Right cardiac atrium (tissue), 5 donors: ENCODE measurements at places on chromosomes 13 and 19.

GRCh38 chr13:20514866-20515265 lies 10.8 kb downstream of the CRYL1 start:
- DNase-seq: no peak

- no peak for DNase-seq
Observed at GRCh38 chr19:11423164-11423790, 4.2 kb upstream of the RGL3 start.

DNA sequence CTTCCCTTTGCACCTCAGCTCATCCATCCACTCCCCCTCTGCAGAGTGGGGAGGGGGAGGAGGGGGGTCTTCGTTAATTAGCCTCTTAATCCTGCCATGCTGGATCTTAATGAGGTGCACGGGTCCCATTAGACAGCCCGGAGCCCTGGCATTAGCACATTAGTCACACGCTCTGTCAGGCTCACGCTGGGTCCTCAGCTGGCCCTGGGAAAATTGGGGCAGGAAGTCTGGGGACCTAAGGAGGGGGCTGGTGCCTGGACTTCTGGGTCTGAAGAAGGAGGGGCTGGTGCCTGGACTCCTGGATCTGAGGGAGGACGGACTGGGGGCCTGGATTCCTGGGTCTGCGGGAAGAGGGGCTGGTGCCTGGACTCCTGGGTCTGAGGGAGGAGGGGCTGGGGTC lies 444 bp upstream of the NCCRP1 start:
- no peak for DNase-seq

- DNase-seq: peak; percentile 63
Observed at GRCh38 chr19:39506944-39507714, 7.8 kb upstream of the SELENOV start.

- no peak for DNase-seq
Observed at GRCh38 chr13:27371932-27372331, 52.5 kb upstream of the GTF3A start.

DNA sequence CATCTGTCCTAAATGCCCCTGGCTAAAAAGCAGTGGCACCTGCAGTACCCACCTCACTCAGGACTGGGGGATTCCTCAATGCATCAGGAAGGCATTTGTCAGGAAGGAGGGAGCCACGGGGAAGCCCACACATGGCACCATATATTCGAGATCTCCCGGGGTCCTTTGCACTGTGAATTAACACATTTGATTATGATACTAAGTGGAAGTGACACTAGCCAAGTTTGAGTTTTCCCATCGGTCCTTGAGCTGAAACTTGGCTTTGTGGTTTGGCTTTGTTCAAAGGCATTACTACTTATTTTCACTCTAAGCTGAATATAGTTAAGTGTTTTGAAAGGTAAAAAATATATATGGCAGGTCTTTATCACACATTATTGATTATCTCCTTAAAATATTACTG lies 168.7 kb upstream of the MYO16 start:
- no peak for DNase-seq

- DNase-seq: no peak
Observed at GRCh38 chr19:34828156-34828555, 55.1 kb upstream of the ZNF599 start.

DNA sequence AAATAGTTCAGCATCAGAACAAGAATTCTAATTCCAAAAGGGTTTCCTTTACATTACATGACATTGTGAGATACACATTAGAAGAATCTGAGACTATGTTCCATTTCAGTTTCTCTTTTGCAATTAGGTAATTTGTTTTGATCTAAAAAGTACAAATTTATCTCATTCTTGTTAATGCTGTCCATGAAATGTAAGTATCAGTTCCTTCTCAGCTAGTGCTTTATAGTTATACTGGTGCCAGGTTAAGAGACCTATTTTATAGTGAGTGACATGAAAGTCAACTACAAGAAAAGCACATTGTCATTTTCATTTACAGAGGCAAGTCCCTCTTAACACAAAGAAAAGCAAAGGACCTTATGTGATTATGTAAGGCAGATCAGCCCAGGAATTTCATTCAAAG lies 43.9 kb downstream of the RCBTB2 start:
- DNase-seq: no peak

- DNase-seq: peak; percentile 23
Observed at GRCh38 chr13:91017669-91018053, 329.8 kb upstream of the MIR17HG start.

DNA sequence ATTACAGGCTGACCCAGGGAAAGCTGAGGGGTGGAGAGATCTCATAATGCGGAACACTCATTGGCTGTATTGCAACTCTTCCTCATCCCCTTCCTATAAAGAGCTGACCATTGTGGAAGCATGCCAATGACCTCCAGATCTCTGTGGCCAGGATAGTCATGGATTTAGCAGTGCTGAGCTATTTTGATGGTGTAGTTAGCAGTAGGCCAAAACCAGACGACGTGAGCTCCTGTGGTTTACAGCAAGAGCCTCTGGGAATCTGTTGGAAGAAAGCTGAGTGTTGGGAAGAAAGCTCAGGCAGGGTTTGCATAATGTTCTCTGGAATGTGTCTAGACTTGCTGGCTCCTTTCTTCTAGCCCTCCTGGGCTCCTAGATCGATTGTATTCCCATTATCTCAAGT lies 187.5 kb upstream of the GPC6 start:
- DNase-seq: no peak

GRCh38 chr13:84430446-84430845 lies 548.2 kb upstream of the SLITRK1 start:
- no peak for DNase-seq

- no peak for DNase-seq
Observed at GRCh38 chr13:53068585-53069520, 40.2 kb downstream of the OLFM4 start.

GRCh38 chr13:37627428-37627827 lies 28.9 kb upstream of the POSTN start:
- no peak for DNase-seq

DNA sequence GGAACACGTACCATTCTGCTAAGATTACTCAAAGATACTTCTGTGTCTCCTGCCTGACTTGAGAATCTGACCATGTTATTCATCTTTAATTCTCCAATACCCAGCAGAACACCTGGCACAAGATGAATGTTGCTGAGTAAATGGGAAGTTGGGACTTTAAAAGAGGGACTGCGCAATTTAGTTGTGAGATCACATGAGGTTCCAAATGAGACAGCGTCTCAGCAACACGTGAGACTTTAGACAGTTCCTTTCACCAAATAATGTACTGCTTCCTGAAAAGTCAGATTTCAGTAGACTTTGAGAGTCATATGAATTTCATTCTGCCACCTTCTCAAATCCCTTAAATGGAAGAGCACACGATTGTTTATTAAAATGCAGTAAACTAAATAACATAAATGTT lies 36.7 kb downstream of the DOCK9 start:
- no peak for DNase-seq

DNA sequence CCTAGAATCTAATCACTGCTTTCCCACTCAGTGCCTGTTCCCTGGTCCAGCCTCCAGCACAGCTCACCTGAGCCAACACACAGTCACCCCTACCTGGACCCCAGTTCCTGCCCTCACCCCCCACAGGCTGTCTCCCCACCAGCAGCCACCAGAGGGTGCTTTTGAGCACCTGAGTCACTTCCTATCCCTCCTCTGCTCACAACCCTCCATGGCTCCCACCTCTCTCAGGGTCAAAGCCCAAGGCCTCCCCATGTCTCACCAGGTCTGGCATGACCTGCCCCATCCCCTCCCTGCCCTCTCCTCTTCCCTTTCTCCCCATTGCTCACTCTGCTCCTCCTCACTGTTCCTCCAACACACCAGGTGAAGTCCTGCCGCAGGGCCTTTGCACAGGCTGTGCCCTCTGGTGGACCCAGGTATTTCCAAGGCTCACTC lies 7.1 kb upstream of the DPP9 start:
- DNase-seq: peak; percentile 55

DNA sequence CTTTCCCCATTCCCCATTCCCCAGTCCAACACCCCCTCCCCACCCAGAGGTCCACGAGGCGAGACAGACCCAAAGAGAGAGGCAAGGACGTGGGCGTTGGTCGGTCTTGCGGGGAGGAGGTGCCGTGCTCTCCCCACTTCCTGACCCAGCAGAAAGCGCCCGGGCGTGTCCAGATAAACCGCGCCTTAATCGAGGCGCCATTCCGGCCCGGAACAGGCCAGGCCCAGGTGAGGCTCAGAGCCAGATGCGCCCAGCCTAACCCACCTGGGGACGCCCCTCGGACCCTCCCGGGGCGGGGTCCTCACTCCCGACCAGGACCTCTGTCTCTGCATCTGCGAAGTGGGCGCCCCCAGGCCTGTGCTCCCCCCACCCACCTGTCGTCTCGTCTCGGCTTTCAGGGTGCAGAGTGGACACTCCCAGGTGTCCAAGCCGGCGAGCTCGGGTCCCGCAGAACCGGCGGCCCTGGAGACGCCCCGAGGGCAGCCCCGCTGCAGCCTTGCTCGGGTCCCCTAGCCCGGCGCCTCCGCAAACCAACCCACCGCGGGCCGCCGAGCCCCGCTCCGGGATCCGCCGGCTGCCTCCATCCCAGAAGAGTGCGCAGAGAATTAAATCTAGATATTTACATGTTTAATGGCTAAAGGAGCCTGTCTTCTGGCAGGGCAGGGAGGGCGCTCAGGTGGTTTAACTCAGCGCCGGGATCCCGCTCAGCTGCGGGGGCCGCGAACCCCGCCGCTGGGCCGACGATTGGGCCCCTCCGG lies 5.0 kb upstream of the ONECUT3 start:
- no peak for DNase-seq

DNA sequence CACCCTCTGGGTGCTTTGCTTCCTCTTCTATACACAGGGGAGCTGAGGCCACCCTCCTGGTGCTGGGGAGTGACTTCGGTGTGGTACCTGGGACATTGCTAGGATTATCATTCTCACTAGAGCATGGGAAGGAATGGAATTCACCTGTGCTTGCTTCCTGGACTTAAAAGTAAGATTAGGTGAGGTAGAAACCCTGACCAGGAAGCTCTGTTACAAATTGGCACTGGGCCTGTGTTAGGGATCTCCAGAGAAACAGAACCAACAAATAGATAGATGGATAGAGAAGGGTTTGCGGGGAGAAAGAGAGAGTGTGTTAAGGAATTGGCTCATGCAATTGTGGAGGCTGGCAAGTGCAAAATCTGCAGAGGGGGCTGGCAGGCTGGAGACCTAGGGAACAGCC lies 13.9 kb upstream of the SIAH3 start:
- DNase-seq: no peak

DNA sequence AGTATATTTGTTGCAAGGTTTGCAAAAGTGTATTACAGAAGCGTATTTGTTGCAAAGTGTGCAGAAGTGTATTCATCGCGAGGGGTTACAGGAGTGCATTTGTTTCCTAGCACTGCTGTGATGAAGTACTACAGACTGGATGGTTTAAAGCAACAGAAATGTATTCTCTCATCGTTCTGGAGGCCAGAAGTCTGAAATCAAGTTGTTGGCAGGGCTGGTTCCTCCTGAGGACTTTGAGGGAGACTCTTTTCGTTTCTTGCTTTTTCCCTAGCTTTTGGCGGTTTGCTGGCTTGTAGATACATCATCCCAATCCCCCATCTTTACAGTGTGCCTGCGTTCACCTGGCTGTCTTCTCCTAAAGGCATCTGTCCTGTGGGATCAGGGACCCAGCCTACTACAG lies 127.9 kb upstream of the USP29 start:
- no peak for DNase-seq

DNA sequence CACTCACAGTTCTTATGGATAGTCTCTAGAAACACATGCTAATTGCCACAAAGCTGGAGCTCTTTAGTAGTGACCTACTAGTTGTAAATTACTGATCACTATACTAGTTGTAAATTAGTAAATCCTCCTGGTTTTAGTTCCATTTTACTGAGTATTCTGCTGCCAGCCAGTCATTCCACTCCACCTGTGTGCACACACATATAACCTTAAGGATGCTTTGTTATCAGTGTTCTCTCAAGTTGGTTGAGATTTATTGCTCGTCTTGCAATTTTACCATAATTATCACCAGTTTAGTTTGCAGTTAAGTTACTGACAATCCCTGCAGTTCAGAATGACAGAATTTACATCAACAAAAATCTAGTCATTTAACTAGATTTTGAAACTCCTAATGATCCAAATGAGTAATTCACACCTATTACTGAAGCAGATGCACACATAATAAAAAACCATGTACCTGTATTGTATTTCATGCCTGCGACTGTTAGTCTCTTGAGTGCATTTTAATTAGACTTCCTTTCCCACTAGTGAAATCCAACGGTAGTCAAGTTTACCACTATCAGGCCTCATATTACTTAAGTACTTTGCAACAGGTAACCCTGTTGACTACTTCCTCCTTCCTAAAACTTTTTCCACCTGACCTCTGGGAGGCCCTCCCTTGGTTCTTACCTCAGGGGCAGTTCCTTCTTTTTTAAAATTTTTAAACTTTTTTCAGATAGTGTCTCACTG lies 7.6 kb downstream of the TPT1 start:
- no peak for DNase-seq

DNA sequence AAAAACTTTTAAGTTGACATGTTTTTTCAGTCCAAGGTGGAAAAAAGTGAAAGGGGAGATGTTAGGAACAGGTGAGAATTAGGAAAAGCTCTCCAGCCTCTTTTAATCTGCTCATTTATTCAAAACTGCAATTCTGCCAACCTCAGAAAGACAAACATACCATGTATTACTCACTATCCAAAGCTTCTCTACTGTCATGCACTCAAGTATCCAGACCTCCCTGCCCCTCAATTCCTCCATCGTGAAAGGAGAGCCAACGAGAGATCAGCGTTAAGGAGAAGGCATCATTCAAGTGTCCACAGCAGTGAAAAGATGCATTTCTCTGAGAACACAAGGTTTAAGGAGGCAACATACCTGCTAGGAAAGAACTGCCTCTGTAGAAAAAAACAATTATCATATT lies 24.5 kb downstream of the DIAPH3 start:
- DNase-seq: no peak

DNA sequence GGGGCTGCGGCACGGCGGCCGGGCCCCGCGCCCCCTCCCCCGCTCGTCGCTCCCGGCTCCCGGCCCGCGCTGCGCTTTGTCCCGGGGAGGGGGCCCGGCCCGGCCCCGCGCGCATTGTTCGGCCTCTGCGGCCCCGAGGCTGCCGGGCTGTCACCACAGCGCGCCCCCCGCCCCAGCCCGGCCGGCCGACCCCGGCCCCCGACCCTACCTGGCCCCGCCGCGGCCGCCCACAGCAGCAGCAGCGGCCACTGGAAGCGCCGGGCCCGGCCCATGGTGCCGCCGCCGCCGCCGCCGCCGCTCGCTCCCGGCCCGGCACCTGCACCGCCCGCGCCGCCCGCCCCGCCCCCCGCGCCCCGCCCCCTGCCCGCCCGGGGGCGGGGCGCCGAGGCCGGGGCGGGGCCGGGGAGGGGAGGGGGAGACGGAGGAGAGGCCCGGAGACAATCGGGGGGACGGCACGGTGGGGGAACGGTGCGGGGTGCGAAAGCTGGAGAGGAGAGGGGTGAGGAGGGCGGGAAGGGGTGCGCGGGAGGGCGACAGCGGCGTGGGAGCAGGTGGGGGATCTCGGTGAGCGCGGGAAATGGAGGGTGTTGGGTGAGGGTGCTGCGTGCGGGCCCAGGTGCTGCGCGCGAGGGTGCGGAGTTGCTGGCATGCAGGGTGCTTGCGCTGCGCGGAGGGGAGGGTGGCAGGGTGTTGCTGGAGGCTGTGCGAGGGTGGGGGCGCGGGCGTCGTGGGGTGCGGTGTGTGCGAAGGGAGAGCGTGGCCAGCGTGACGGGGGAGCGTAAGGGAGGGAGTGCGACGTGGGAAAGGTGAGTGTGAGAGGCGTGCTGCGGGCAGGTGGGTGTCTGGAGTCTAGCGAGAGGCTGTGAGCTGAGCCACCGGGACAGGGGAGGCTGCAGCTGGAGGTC lies at the start of gene CADM4:
CADM4 (minus strand) TSS at position 332 of the 905 bp plus-strand sequence; CDS start at position 272, 60 bp downstream.
- DNase-seq: peak; percentile 72

GRCh38 chr13:30826911-30827577 lies 79.0 kb upstream of the MEDAG start:
- no peak for DNase-seq

- peak; percentile 90 for DNase-seq
Observed at GRCh38 chr19:41951686-41952172, 7.4 kb downstream of the RABAC1 start.

- DNase-seq: no peak
Observed at GRCh38 chr13:48232420-48233045, 473 bp upstream of the ITM2B start.
